Stimulated activated CD8-positive, alpha-beta memory T cell treated with anti-CD3 and anti-CD28 coated beads, Interleukin-4, amount 100 ng/mL, for 1 hour (primary cell): ENCODE measurements at places on chromosomes 4 and X.

GRCh38 chr4:175772170-175772705 is 39.8 kb downstream of the GPM6A start:
- DNase-seq: no peak

- no peak for DNase-seq
Observed at GRCh38 chr4:169723207-169723965, 34.4 kb downstream of the HPF1 start.

DNA sequence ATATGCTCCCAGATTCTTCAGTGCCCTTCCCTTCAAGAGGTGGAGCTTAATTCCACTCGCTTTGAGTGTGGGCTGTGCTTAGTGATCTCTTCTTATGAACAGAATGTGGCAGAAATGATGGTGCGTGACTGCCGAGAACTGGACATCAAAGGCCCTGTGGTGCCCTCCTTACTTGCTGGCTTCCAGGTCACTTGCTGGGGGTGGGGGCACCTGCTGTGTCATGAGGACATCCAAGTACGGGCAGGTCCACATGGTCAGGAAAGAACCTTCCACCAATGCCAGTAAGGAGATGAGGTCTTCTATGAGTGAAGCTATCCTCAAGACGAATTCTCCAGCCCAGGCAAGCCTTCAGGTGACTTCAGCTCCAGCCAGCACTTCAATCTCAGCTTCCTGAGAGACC is 95.8 kb downstream of the FAM53A start:
- no peak for DNase-seq

DNA sequence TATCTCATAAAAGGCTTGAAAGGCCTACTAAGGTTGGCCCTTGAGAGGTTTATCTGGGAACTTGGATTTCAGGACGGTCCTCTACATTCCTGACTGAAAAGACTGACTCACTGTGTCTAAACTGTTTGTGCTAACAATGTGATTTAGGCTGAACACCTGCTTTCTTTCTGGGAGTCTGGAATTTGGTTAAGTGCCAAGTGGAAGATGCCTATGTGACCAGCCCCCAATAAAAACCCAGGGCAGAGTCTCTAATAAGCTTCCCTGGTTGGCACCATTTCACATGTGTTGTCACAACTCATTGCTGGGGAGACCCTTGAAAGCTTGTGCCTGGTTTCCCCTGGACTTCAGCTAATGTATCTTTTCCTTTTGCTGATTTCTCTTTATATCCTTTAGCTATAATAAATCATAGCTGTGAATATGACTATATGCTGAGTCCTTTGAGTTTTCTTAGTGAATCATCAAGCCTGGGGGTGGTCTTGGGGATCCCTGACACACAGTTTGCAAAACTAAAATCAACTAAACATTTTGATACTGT is 55.1 kb downstream of the GPR82 start:
- DNase-seq: no peak

GRCh38 chr4:78788007-78788889 is 12.1 kb downstream of the BMP2K start:
- no peak for DNase-seq

DNA sequence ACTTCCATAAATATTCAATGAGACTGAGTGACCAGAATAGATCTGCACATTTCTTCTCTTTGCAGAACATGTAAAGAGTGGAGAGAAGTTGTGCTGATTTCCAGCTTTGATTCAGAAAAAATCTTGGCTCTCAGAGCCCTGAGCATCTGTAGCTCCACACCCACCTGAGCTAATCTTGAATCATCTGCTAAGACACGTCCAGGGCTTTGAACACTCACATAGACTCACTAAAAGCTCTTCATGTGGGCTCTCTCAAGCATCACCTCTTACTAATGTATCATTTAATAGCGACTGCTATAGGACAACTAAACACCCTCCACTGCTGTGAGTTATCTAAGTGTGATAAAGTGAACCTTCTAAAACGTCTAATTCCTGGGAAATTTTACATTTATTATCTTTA is 147.7 kb upstream of the GRIA3 start:
- DNase-seq: no peak

GRCh38 chr4:138647433-138647832 is 368.1 kb upstream of the NOCT start:
- no peak for DNase-seq

DNA sequence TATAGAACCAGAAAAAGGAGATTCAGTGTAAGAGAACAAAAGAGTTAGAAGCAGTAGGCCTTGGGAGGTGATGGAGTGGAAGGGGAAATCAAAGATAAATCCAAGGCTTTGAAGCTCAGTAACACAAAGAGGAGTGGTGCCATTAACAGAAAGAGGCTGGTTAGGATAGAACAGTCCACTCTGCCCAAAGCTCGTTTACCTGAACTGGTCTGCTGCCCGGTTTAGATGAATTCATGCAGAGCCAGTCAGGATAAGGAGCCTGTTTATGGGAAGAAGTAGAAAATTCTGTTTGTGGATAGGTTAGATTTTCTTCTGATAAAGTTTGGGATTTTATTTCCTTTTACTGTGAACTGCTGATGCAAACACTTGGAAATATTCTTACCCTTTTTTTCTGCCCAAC is 80.6 kb downstream of the HMGB2 start:
- DNase-seq: no peak

- no peak for DNase-seq
Observed at GRCh38 chr4:143302536-143302935, 34.1 kb upstream of the GAB1 start.

- DNase-seq: no peak
Observed at GRCh38 chr4:7710576-7711306, 228.9 kb downstream of the AFAP1 start.

DNA sequence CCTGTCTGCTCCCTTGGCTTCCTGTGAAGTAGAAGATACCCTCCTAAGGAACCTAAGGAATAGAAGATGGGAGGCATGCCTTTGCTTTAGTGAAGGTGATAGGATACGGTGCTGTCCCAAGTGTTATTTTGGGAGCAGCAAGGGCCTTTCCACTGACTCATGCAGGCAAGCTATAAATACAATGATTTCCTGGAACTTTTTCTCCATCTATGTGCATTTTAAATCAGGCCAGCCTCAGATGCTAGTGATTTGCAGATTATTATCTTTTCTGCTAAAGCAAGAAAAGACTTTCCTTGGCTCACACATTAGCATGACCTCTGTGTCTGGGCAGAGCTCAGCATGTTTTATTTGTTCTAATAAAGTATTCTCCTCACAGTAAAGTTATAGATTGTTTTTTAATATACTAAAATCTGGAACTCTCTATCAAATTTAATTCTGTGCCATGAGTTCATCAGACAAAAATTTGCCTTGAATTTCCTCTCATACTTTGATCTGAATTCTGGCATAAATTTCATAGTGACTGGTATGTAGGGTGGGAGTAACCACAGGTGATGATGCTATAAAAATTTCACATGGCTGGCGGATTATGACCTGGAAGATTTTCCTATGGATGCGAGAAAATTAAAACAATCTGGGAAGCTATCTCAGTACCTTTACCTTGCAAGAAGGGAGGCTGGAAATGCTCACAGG is 131.7 kb downstream of the REPS2 start:
- no peak for DNase-seq

- no peak for DNase-seq
Observed at GRCh38 chrX:149950681-149951080, 12.4 kb upstream of the EOLA2 start.

GRCh38 chrX:106802388-106803275 is at the start of gene TBC1D8B:
Gene TBC1D8B, plus strand, starts transcription at chrX:106802673. Its CDS starts 181 bp downstream, at chrX:106802854.
- DNase-seq: no peak

GRCh38 chr4:42473071-42473684 is 75.9 kb downstream of the SHISA3 start:
- DNase-seq: no peak

DNA sequence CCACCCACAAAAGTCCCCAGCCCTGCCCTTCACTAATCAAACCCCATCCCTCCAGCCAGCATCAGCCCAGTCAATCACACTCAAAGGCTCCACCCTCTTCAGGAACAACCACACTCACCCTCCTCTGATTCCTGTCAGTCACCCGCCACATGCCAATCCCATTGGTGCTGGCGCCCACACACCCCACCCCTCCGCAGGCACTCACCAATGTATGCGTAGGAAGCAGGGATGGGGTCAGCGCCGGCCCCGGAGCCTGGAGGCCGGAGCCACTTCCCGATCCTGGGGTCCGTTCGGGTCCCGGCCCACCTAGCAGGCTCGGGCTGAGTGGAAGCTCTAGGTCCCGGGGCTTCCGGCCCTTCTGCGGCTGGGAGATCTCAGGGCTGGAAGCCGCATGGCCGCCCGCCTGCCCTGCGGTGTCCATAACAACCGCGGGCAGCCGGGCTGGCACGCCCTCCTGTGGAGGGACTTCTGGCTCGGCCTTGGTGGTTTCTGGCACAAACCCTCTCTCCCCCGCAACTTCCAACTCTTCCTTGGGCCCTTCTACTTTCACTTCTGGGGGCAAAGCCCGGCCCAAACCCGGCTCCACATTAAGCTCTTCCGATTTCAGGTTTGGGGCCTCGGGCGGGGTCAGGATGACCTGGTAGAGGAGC is 7.9 kb upstream of the CFP start:
- DNase-seq: no peak

DNA sequence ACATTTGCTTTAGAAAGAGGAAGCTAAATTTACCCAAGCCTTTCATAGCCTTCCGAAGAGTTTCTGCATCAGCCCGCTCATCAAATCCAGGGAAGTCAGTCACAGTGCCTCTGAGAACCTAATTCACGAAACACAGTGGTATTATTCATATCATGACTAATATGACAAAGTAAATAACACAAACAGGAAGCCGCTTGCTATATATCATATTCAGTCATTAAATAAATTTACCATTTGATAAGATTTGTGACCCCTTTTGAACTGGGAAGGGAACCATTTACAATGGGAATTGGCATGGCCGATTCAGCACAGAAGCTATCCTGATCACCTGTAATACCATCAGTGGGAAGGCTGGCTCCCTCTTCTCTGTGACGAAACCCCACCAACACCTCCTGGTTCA is 10.5 kb downstream of the ANXA5 start:
- no peak for DNase-seq

- no peak for DNase-seq
Observed at GRCh38 chrX:21674430-21675186, 16.5 kb upstream of the KLHL34 start.

DNA sequence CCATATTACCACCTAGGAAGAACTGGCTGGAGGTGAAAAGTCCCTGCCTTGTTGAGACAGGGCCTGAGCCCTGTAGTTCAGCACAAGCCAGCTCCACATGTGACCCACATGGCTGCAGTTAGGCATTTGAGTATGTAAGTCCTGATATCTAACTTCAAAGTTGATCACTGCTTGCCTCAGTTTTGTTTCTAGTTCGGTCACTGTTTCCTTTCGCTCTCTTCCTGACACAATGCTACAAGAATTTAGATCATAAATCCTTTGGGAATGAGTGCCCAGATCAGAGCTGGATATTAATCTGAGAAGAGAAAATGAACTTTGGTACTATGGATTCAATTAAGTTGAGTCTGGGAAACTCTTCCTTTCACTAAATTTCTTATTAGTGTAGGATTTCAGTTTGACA is 48.4 kb downstream of the AKAP4 start:
- DNase-seq: no peak

DNA sequence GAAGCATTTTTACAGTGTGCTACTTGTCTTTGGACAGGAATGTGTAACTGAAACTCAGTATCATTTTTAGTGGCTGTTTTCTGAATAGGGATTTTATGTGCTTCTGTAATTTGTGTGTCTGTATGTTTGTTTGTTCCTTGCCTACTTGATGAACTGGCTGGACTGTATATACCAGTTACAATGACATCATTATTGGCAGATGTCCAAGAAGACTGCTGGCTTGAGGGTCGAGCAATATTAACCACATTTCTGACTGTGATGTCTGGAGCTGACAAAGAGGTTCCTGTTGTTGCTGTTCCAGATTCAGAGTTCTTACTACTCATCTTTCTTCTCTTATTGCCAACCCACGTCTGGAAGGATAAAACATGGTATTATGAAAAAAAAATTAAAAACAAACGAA is 33.0 kb downstream of the HDX start:
- DNase-seq: no peak

- no peak for DNase-seq
Observed at GRCh38 chr4:2081540-2081939, 22.4 kb downstream of the NAT8L start.

- DNase-seq: no peak
Observed at GRCh38 chr4:186920483-186920882, 196.8 kb upstream of the FAT1 start.

DNA sequence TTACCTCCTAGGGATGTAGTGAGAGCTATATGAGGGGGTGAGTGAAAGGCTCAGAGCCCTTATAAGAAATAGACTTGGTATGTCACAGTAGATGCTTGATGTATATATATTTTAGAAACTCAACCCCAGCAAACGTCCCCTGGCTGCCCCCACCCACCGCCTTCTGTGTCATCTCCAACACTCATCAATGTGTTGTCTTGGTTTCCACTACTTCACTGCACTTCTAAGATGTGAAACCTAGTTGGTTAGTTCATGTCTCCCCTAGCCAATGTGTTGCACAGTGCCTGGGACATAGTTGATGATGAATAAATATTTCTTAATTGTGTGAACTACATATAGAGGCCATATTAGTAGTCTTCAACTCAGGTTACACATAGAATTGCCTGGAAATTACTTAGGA is 4.4 kb downstream of the FGFBP2 start:
- DNase-seq: no peak

- DNase-seq: no peak
Observed at GRCh38 chr4:153611679-153612078, 72.4 kb upstream of the TLR2 start.

GRCh38 chr4:27148211-27148895 is 287.7 kb downstream of the STIM2 start:
- no peak for DNase-seq

DNA sequence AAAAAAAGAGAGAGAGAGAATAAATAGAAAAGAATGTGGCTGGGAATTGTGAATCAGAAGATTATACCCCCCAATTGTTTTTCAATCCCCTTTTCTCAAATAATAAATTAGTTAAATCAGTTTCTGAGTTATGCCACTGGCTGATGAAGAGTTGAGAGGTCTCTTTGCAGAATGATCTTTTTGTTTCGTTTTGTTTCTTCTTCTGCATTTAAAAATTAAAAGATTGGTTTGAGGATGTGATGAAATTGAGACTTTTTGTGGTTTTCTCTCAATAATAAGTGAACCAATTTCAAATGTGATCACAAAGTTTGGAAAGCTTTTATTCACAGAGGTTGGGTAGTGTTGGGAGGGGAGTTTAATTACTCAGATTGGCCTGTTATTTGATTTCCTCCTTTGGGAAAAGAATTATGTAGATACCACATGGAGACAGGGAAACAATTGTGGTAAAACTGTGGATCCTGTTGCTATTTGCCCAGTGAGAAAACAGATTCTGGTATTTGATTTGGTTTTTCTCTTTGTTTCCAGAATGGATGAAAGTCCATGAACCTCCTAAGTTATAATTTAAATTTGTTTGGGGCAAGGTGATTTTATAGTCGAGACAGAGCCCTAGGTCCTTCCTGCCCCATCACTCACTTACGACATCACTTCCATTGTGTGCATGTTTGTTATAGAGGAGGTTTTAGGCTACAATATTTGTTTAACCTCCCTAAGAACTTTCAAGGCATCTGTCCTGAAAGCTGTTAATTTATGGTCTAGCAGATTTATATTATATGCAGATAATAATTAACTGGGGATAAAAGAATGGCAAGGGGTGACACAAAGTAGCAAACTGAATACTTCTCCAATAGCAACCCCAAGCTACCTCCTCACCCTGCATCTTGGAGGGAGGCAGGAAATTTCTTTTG is 92.0 kb upstream of the BMPR1B start:
- no peak for DNase-seq
